ENCODE measurements at places on chromosomes 1 and 21. TPM values are rescaled to one million over a fixed set of nuclear protein-coding genes. Genes with fewer than 3 reads are reported as not detected.
A peak's percentile ranks its signal among the peaks of the same experiment; 100 is the strongest.

The ZNF670 gene
- 1.3 TPM for polyA plus RNA-seq

The ZSWIM5 gene
- polyA plus RNA-seq = 4.3 TPM

The HENMT1 gene
- 3.2 TPM for polyA plus RNA-seq

The ZBTB40 gene
- 10.5 TPM for polyA plus RNA-seq

DNA sequence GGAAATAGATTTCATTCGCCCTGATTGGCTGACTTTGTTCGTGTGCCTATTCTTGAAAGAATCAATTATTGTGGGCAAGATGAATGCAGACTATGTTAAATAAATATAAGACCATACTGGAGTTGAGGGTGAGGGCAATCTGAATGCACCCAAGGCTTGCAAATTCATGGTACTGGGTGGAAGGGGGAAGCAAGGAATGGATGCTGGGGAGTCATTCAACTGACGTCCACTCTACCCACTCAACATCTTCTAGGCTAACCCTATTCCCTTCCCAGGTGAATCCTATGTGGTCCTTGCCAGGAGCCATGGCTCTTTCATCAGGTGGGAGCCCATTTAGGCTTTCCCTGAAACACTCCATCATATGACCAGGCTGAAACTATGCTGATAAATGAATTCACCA is 5.7 kb upstream of the CYP4B1 start:
- DNase-seq = no peak

GRCh38 chr1:232877365-232878028 is 72.3 kb downstream of the MAP10 start:
- DNase-seq = no peak

GRCh38 chr1:8457760-8458381 is 140.0 kb downstream of the SLC45A1 start:
- DNase-seq = no peak

GRCh38 chr1:37438037-37438868 is 36.1 kb upstream of the ZC3H12A start:
- no peak for DNase-seq

- no peak for DNase-seq
These were observed 642 bp upstream of the SLC16A1 start for GRCh38 chr1:112956544-112957132.

DNA sequence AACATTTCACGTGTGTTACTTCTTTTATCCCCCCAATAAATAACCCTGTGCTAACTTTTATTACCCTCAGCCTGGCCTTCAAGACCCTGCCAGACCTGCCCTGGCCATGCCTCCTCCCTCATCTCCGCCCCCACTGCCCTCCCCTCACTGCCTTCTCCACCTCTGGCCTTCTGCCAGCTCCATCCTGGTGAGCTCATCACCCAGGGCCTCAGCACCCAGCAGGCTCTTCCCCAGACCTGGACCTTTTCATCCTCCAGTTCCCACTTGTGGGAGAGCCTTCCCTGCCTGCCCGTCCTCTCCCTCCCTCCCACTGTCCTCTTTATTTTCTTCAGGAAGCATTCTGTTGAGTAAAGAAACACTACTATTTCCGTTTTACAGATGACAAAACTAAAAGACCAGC is 72.0 kb downstream of the SLC66A1 start:
- no peak for DNase-seq

DNA sequence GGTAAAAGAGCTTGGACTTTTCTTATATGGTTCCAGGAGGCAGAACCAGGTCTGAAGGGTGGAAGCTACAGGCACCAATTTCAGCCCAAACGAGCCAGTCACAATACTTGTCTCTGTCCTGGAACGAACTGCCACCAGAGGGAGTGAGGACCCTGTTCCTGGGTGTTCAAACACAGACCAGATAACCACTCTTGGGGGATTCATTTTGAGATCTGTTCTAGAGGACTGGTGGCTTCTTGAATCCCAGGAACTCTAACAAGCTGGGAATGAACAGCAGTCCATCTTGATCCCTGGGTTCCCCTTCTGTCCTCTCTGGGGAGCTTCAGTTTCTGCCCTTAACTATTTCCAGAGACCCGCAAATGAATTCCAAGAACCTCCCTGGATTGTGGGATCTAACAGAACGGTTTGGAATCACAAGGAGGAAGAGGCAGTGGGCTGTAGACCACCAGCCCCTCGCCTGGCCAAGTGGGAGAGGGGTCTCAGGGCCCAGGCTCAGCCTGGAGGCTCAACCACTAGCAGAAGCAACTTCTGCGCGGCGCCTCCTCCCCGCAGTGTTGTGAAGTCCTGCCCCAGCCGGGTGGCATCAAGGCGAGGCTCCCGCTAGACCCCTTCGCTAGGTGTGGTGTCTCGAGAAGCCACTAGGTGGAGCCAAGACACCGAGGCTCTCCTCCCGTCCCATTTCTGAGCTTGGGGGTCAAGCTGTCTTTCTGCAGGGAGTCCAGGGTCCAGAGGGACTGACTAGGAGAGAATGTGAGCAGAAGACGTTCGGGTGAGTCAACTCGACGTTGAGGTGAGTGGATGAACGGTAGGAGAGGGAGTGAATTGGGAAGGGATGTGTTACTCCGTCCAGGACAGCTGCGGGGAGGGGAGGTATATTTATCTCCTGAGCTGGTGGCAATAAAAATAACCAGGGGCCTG is 12.1 kb upstream of the NES start:
- peak; percentile 86 for DNase-seq

The VCAM1 gene
- polyA plus RNA-seq = 1.8 TPM

The OR10Z1 gene
- polyA plus RNA-seq = not detected

DNA sequence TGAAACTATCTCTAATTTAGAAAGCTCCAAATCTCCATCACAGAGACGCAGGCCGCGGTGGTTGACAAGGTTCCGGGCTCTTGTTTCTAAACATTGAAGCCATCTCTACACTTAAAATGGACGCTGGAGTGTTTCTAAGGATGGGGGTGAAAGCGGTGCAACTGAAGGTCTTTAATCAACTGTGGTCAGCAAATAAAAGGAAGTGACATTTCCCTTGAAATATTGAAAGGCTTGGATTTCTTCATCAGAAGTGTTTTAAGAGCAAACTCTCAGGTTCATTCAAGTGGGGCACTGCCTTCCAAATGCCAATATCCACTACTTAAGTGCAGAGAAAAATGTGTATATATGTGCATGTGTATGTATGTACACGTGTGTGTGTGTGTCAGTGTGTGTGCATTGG is 117.3 kb downstream of the KAZN start:
- no peak for DNase-seq

DNA sequence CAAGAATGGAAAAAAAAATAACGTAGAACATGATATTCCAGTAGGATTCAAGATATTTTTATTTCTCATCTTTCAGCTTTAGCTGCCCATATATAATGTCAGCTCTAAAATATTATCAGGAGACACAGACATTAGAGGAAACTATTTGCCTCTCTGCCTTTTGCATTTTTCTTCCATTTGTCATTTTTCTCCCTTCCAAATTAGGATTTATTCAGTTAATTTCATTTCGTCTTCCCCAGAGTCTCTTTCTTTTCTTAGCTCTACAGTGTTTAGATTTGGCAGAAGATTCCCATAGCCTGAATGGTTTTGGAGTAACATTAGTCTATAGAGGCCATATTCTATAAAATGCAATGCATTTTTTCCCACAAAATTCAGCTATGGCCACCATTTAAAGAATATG is 5.1 kb upstream of the ENAH start:
- DNase-seq = no peak

The MROH9 gene
- not detected for polyA plus RNA-seq

GRCh38 chr1:207030522-207031009 is 2.0 kb downstream of the C1orf116 start:
- no peak for DNase-seq

GRCh38 chr1:8392522-8392921 is 74.6 kb downstream of the SLC45A1 start:
- DNase-seq = no peak

The OLIG2 gene
- not detected for polyA plus RNA-seq

DNA sequence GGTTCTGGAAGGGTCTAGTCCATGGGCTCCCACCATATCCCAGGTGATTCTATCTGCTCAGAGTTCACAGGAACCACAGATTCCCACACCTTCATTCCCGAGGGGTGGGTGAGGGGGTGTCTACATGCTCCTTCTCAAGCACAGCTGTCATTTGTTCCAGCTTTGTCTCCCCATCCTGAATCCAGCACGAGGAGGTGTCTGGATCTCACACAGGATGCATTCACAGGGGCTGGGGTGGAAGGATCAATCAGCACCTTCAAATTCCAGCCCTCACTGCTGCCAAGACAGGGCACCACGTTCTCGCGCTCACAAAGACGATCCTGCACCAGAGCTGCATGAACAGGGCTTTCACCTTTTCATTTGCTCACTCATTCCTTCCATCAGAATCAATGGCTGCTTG is 52.7 kb downstream of the TCP10L start:
- no peak for DNase-seq

DNA sequence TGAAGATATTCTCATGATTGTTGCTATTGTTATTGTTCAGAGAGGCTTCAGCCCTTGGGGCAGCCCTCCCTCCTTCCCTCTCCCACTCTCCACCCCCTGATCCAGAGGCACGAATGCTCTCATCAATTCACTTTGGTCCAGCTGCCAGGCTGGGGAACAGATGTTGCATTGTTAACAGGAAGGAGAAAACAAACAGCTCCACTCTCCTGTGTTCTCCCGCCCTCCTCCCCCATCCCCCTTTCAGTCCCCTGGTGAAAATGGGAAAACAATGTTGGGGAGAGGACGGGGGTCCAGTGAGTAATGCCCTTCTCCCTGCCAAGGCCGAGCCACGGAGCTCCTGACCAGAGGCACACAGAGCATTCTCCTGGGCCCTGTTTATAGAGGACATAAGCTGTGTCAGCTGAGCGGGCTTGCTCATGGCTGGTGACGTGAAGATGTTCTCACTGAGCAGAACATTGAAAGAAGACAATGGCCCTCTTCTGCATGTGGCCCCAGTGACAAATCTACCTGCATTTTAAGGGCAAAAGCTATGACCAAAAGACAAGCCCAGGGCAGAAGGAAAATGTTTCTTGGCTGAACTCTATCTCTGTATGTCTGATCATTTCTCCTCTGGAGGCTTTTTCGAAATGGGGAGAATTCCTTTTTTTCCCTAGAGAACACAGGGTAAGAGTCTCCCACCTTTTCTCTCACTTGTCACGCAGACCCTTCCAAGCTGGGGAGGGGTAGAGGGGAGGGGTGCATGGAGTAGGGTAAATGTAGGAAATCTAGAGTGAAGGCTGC is 111.7 kb downstream of the GLUL start:
- DNase-seq = no peak

- no peak for DNase-seq
These were observed 782.4 kb upstream of the BRINP3 start for GRCh38 chr1:191260056-191260455.

GRCh38 chr1:102897557-102897956 is 210.8 kb downstream of the COL11A1 start:
- DNase-seq = peak; percentile 70

The DCDC2B gene
- not detected for polyA plus RNA-seq

DNA sequence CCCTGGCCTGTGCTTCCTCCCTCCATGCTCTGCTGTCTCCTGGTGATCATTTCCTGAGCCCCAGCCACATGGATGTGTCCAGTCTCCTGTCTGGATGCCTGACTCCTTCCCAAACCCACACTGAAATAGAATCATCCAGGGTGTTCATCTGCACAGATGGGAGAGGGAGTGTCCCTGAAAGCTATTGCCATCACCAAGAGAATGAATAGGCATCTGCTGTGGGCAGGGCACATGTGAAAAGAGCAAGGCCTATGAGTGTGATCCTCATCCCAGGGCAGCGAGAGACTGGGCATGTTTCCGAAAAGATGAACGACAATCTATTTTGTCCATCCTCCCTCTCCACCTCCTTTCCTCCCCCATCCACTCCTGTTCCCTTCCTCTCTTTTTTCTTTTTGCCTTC is 5.0 kb downstream of the IGSF21 start:
- no peak for DNase-seq

All from endothelial cell of umbilical vein (primary cell).